ENCODE measurements at places on chromosomes 1 and 21.

DNA sequence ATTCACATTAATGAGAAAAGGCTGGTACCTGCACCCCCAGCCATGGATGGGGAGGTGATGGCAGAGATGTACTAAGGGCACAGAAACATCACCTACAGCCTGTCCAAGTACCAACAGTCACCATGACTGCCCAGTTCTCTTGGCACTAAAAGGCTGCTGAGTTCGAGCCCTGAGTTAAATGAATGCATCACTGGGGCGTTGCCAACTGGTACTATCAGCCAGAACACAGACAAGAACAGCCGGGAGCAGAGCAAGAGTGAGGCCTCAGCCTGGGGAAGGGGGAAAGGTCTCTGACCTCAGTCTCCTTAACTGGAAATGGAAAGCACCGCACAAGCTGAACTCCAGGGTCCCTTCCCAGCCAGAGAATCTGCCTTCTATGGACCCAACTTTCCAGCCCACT lies 60.5 kb downstream of the GLIS1 start:
- DNase-seq: no peak

DNA sequence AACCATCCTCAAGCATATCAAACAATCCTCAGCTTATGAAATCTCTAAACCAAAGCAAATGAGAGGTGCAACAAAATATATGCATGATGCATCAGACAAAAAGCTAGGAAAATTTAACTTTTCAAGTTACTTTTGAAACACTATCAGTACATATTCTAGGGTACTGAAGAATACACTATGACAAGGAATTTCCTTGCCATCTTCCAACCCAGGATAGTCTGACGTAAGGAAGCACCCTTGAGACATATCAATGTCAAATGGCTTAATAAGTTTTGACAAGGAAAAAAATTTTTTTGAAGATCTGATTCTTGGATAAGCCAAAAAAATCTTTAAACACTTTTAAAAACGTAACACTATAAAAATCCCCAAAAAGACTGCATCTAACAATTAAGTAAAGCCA lies 64.9 kb downstream of the KIFAP3 start:
- DNase-seq: no peak

DNA sequence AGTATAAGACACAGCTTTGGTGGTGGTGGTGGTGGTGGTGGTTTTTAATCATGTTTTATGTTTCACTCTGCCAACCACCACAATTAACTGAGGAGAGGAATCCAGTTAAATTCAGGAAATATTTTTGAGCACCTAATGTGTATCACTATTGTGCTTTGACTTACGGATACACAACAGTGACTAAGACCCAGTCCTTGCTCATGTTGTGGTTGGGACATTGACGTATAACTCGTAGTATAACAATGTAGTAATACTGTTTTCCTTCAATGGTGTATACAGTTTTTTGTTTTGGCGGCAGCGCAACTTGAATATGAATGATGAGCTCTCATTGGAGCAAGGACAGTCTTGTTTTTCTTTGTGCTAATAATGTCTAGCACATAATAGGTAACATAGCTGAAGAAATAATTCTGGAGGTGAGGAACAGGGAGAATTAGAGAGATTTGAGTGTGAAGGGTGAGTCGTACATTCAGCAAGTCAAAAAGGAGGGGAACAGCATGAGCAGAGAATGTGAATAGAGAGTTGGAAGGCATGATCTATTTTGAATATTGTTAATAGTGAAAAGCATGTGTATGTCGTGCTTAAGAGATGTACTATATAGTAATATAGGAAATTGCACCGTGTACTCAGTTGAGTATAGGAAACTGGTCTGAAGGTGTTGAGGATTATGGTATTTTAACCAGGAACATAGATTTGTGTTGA lies 5.5 kb downstream of the CACYBP start:
- no peak for DNase-seq

DNA sequence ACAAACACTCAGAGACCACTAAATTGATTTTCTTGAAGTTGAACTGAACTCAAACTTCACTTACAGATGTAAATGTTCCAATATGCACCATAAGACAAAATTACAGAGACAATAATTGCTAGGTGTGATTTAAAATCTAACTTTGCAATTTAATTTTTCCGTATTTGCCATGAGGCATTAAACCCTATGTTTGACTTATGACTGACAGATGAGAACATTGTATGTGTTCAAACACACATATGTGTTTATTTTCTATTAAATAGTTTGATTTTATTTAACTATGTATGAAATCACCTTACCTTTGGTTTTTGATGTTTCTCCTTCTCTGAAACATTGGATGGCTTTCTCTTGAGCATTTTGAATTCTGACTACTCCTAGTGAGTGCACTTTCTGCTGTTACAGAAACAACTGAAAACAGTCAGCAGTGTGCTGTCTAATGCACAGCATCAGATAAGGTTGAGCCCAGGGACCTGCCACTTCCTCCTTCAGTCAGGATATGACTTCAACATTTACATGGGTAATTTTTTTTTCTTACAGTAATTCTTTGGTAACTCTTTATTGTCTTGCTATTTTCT lies at the start of gene SAMSN1:
Gene SAMSN1 (minus strand): TSS at position 410 of the 575 bp plus-strand sequence. CDS start 54 bp downstream, at position 356.
- peak; percentile 45 for DNase-seq

GRCh38 chr1:217315346-217315745 lies 315.5 kb downstream of the GPATCH2 start:
- no peak for DNase-seq

GRCh38 chr1:186486061-186486460 lies 25.1 kb upstream of the PDC start:
- DNase-seq: no peak

- no peak for DNase-seq
Measured at GRCh38 chr1:194268839-194269238, 1082.4 kb upstream of the B3GALT2 start.

- DNase-seq: no peak
Measured at GRCh38 chr21:35628316-35628715, 432.0 kb downstream of the SETD4 start.

DNA sequence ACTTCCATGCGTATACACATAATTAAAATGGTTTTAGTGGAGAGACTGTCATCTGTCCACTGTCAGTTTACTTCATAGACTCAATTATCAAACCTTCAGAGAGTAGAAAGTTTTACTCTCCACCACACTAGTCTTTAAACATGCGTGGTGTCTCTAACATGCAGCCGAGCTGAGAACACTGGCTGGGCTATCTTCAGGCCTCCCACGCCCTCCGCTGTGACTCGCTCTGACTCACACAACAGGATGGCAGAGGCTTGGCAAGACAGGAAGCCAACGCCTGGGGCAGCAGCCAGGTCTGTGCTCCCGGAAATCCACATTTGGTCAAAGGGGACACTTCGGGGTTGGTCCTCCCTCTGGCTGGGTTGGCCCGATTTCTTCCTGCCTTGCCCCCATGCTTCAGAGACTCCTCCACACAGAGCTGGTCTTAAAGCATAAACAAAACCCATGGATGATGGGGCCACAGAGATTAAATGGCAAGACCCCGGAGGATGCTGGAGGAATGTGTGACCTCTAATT lies 22.7 kb upstream of the IFNGR2 start:
- peak; percentile 64 for DNase-seq

DNA sequence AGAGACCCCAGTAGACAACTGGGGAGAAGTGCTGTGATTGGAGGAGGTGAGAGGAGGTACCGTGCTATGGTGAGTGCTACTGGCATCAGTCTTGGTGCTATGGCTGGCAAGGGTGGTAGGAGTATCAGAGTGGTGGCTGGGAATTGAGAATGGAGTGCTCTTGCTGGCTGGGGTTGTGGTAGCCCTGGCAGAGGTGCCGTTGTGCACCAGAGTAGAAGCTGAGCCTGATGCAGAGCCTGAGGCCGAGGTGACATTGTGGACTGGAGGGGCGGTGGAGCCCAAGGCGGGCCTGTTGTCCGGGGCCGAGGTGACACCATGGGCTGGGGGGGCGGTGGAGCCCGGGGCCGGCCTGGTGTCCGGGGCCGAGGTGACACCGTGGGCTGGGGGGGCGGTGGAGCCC lies 14.6 kb downstream of the TRIM46 start:
- DNase-seq: no peak

GRCh38 chr1:171032822-171033702 lies 57.6 kb upstream of the FMO3 start:
- no peak for DNase-seq
